ENCODE measurements at places on chromosomes 6 and 20.

DNA sequence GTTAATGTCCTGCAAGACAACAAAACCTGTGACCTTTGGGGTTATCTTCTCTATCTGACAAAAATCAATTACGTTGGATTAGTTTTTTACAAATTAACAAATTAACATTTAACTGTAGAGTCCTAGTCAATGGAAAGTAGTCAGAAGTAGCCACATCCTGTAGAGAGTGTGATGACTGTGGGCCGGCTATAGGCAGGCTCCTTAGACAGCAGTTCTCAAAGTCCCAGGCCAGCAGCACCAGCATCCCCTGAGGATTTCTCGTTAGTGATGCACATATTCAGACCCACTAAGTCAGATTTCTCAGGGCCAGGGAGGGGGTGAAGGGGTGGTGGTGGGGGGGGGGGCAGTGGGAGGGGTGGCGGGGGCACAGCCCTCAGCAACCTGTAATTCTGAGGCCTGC, 37.2 kb downstream of the ZNF341 start:
- no peak for DNase-seq

- no peak for DNase-seq
Measured at GRCh38 chr6:126625019-126625418, 285.1 kb downstream of the CENPW start.

GRCh38 chr6:82144852-82145340, 102.6 kb downstream of the IBTK start:
- DNase-seq = no peak

GRCh38 chr6:15410126-15410391, 164.2 kb downstream of the JARID2 start:
- no peak for DNase-seq

Measured in activated naive CD4-positive, alpha-beta T cell (primary cell).